Activated gamma-delta T cell treated with anti-CD3 and anti-CD28 coated beads, Interleukin-2, amount 50 U/mL, for 16 hours (primary cell): ENCODE measurements at places on chromosomes 2 and 18.

GRCh38 chr2:220789961-220790360 is 782.1 kb downstream of the EPHA4 start:
- DNase-seq = no peak

DNA sequence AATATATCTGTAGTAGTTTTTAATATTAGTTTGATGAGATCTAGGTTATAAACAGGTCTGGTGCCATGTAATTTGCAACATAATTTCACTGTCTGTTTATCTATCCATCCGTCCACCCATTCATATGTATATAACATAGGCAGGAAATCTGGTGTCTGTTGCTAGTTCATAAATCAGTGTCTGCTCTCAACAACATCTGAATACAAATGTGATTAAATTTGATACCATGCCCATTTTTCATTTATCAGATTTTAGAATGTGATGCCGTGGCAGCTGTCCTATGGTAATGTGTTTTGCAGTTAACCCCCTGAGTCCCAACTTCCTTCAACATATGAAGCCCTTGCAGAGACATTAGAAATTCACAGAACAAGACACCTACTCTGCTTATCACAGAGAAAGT is 228.4 kb downstream of the CMPK2 start:
- no peak for DNase-seq

DNA sequence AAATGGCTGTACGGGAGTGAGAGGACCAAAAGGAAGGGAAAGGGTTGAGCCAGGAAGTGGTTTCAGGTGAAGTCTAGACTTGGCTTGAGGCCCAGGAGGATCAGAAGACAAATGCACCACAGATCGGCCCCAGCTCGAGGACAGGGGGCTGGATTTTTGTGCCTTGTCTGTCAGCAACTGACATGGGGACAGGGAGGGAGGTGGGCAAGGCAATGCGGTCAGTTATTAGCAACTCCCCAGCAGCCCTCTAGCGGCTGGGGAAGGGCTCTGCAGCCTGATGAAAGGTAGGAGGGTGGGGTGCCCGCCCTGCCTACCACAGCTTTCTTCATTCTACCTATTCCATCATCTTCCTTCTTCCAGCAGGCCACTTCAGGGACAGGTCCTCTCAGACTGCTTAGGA is 50.0 kb downstream of the CPO start:
- DNase-seq = no peak

GRCh38 chr2:163554864-163555263 is 180.9 kb downstream of the FIGN start:
- no peak for DNase-seq

DNA sequence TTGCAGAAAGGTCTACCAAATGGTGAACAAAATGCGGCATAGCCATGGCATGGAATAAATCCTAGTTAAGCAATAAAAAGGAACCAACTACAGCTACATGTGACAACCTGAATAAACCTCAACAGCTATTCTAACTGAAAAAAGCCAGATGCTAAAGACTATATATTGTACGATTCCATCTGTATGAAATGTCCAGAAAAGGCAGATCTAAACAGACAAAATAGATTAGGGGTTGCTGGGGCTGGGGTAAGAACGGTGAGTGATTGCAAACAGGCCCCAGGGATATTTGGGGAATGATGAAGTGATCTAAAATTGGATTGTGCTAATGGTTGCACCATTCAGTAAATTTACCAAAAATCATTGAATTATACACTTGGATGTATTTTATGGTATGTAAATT is 2.8 kb downstream of the CCDC68 start:
- no peak for DNase-seq

- DNase-seq = no peak
Measured at GRCh38 chr2:82340578-82341053, 2036.1 kb upstream of the LRRTM1 start.

DNA sequence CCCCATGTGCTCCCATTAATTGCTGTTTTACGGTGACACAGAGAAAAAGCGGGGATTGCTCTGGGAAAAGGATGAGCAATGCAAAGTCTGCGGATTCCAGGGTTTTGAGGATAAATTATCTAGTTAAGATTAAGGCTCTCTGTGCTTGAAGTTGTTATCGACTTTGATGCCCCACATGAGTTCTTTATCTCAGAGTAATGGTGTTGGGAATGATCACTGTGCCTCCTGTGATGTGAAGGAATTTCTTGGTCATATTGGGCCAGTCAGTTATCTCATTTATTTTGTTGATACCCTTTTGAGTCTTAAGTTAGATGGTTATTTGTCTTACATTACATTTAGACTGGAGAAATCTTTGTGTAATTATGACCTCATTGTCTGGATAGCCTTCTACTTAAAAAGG is 184.6 kb upstream of the MEX3C start:
- no peak for DNase-seq

DNA sequence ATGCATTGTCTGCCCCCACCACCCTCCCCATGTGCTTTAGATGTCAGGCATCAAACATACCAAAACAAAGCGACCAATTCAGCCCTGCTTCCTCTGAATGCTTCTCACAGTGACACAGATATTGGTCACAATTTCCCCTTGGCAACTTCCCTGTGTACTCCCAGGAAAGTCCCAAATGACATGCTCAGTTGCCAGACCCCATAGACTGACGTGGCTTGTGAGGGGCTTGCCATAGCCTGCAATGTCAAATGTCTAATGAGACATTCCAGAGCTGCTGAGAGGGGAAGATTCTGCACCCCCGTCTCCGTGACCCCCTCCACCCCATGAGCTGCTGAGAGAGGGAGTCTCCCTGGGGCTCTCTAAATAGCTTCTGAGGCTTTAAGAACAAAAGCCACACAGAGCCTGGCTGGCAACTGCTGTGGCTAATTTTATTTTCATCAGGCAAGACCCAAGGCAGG is 47.3 kb downstream of the RFTN2 start:
- DNase-seq = no peak

DNA sequence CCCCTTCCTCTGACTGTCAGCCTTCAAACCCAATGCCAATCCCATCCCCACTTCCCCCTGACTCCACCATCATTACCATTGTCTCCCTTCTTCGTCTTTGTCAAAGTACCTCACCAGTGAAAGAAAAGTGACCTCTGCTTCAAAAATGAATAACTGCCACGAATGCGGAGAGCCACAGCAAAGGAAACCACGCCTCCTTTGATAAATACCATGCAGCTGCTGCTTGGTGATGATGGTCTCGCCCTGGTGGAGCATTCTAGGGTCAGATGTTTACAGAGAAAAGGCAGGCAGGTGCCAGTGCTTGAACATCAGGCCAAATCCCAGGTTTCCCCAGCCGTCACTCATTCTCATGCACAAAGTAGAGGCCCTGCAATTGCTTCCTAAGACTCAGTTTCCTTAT is 162.2 kb downstream of the BCL11A start:
- DNase-seq = no peak

DNA sequence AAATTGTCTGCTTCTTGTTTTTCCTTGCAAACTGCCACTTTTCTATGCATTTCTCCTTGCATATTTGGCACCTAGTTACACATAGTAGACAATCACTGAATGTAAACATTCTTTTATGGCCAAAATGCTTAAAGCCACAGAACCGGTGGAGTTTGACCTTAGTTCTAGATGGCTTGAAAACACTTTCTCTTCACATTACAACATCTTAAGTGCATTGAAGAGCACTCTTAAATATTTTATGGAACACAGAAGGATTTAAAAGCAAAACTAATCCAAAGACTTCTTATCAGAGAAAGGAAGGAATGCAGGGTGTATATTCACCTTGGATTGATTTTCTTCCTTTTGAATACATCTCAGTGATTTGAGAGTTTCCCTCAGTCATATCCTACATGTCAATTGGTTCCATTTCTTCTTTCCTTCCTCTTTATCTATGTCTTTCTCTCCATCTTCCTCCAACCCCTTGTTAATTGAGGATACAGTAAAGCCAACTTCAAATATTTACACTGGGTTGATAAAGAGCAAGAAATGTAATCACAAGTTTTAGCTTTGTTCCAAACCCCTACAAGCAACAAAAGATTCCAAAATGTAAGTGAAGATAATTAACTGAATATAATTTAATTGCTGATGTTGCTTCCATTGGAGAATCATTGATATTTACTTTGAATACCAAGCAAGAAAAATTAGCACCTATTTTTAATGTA is 548.0 kb downstream of the CNTNAP5 start:
- no peak for DNase-seq

- DNase-seq = no peak
Measured at GRCh38 chr2:201496785-201497184, 45.2 kb downstream of the STRADB start.

DNA sequence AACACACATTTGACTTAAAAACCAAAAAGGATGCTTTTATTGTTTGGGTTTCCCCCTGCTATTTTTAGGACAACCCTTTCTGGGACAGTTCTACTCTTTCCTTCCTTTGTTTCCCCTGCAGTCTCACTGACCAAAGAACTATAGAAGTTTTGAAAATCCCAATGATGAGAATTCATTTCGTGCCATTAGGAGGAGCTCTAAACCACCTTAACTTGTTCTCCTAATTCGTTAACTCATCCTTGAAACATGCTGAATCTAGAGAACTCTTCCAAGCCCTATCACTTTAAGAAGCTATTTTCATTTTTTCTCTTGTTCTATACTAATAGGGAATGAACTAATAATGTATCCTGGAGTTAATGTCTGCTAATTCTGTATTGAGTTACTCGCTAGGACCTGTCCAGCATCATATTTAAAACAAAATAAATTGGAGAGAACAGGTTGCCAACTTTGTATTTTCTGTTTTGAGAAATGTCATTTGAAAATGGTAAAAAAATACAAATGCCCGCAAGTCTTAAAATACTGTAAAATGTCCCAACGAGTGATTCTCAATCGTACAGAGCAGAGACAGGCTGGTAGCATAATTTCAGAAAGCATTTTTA is 62.9 kb downstream of the AFTPH start:
- DNase-seq = no peak

GRCh38 chr2:241451840-241452506 is 56.4 kb downstream of the STK25 start:
- no peak for DNase-seq

GRCh38 chr2:43347746-43348145 is 121.3 kb upstream of the ZFP36L2 start:
- no peak for DNase-seq

DNA sequence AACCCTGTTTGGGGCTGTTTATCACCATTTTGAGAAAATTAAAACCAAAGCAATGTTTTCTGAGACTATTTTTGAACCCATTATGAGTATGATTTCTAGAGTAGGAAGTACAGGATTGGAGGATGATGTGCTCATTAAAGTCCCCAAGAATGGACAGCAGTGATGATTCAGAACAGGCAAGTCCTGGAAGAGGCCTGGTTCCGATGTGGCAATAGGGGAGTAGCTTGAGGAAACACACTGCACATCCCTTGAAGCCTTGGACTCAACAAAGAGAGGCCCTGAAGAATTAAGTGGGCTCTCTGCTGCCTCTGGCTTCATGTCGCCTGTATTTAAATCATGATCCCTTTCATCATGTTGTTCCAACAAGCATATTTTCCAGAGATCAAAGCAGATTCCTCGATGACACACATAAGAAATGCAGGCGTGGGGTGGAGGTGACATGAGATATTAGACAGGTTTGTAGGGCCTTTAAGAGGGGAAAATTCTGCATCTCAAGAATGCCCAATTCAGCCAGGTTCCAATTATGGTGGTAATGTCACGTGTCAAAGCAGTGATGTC is 242.2 kb downstream of the FHOD3 start:
- DNase-seq = no peak

- peak; percentile 12 for DNase-seq
Measured at GRCh38 chr2:119174216-119174992, 15.9 kb upstream of the C1QL2 start.

- no peak for DNase-seq
Measured at GRCh38 chr2:75562513-75562864, 1.8 kb upstream of the EVA1A start.

DNA sequence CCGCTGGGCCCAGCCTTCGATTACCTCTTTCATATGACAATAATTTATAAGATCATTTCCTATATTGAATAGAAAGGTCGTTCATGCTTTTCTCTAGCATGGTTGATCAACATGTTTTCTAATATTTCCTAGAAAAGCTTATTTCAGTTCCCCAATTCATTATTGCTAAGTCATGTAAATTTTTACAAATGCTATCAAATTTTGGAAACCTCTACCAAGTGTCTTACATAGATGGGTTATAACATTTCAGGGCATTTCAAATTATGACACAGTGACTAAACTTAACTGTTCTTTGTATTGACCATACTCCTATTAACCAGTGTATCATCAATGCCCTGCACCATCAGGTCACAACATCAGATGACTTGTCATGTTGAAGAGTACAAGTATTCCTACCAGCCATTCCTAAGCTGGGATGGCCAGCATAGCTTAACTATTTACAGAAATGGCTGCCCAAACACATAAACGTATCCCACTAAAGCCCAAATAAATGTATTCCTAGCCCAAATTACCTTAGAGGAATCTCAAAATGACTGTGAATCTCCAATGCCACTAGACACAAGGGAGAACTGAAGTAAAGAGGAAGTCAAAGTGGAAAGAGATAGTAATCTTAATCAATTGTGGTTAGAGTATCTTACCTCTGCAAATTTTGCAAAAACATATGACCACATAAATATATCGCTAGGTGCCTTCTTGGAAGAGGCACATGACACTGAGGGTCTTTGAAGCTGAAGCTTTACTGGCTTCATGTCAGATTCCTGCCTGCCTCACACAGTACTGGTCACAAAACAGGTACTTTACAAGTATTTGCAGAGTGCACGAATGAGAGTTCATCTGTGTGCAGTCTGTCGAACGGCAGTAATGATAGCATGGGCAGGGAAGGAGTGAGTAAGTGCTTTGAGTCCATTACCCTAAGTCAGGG is 87.3 kb upstream of the TLK1 start:
- no peak for DNase-seq

GRCh38 chr18:36419900-36420531 is 122.5 kb downstream of the FHOD3 start:
- no peak for DNase-seq

DNA sequence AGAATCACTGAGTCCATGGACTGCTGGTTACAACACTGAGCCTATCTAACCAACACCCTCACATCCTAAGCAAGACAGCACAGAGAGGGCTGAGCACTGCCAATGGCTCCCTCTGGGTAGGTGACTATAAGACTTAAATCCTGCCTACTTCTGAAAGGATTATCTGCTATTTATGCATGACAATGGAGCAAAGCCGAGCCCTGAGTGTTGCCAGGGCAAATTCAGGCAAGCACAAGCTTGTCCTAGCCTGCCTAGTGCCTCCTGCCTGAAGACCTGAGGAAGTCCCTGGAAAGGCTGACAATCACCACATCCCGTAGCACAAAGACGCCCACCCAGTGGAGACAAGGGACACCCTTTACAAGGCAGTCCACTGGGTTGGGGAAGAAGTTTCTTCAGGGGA is 129.7 kb downstream of the OSR1 start:
- DNase-seq = no peak

GRCh38 chr2:105873721-105874120 is 129.0 kb downstream of the NCK2 start:
- peak; percentile 63 for DNase-seq

DNA sequence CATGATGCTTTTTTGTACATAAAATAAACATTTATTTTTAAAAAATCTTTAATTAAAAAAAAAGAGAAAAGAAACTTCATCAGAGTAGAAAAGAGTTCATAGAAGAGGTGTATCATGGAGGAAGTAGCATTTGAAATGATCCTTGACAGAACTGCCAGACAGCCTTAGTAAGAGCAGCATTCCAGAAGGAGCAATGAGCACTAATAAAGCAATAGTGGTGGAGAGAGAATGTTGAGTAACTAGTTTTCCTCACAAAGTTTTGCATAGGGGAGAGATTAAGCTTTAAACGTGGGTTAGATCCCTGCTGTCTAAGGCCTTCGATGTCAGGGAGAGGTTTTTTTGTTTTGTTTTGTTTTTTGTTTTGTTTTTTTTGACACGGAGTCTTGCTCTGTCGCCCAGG is 29.8 kb upstream of the METTL21A start:
- DNase-seq = no peak

GRCh38 chr2:233053928-233054784 is 6.0 kb upstream of the INPP5D start:
- peak; percentile 61 for DNase-seq
